Stimulated activated CD8-positive, alpha-beta memory T cell treated with anti-CD3 and anti-CD28 coated beads, Interleukin-4, amount 100 ng/mL, for 48 hours (primary cell): ENCODE measurements at places on chromosomes 3 and 15.

DNA sequence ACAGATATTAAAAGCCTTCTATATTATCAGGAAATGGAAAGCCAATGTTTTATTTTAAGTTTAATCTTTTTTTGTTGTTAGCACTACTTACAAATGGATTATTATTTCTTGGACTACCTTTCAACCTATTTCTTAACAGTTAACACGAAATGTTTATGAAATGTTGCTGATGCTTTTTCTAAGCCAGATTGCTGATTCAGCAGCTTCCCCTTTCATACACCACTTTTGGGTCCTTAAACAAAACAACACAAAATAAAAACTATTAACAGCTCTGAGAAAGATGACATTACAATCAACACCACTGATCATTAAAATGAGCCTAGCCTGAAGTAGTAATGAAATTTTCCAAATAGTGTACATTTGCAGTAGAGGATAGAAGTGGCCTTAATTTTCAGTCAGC, 99.2 kb upstream of the VEPH1 start:
- DNase-seq = no peak

DNA sequence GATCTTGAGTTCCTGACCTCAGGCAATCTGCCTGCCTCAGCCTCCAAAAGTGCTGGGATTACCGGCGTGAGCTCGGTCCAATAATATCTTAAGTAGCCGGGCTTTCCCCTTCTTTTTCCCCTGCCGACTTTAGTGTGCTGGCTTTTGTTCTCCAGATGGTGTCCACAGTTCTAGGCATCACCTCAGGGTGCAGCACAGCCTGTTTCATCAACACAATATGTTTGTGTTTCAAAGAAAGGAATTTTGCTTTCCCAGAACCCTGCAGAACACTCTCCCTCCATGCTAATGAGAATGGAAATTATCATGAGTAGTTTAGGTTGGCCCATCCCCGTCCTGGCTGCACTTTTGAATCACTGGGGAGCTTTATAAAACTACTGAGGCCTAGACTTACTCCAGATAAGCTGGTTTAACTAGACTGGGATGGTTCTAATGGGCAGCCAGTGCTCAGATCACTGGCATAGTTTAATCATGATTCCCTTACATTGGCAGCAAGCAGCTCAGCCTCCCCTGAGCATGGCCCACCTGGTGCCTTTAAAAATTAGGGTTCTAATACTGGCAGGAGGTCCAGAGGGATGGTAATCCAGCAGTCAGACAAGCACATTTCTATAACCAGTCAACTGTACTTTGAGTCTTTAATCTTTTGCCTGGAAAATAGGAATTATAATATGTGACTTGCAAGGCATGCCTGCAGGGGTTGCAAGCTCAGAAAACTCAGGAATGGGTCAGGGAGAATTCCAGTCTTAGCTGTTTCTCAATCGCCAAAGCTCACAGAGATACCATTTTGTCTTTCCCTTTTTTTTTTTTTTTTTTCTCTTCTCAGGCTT, 127.6 kb upstream of the RASGRP1 start:
- DNase-seq = no peak

DNA sequence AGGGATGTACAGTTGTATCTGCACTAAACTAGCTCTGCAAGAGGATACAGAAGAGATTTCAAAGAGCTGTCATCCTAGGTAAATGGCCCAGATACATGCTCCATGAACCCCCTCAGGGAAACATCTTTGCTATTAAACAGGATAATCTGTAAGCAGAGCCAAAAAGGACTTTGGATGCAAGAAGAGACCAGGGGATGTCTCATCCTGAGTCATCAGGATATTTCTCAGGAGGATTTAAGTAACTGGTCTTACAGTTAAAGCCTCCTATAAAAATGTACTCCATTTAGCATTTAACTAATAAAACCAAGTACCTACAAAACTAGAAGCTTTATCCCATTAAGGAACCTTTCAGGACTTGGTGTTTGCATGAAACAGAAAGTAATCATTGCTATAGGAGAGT, 48.2 kb upstream of the PHLDB2 start:
- no peak for DNase-seq

DNA sequence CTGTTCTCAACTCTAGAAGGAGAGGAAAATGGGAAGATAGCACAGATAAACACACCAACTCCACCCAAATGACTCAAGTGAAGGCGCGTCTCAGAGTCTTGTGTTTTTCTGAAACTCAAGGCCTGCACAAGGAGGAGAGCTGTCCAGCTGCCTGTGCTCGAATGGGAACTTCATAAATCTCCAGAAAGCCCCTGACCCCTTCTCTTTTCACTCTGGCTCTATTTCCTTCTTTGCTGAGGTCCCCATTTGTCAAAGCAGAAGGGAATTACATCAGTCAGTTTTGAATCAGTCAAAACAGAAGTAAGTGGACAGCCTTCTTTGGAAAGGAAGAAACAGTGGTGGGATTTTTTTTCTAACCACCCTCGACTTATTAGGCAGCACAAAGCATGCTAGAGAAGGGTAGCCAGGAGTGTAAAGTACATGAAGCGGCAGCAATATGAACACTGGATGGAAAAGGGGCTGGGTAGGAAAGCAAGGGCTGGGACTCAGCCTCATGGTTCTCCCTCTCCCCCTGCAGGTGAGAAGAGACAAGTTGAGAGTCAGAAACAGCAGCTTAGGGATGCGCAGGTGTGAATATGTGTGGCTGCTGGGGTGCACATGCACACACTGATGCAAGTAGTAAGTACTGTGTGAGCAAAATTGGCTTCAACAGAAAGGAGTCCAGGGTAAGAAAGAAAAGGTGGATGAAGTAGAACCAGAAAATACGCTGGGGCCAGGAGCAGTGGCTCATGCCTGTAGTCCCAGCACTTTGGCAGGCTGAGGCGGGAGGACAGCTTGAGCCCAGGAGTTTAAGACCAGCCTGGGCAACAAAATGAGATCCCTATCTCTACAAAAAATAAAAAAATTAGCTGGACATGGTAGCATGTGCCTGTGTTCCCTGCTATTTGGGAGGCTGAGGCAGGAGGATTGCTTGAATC, 36.6 kb upstream of the MAGEF1 start:
- DNase-seq = no peak

DNA sequence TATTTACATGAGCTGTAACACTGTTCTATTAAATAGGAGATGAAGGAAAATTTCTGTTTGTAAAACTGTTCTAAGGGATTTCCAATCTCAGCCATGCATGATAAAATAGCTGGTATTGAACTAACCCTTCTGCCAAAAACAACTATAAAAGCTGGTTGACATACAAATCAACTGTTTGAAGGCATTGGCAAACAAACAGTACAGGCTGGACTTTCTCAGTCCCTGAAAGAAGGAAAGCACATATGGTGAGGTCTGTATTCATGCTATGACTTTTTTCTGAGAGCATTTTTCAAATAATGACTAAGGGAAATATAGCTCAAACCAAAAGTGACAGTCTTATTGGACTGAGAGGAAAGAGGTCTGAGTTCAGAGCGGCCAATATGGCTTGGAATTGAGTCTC, 117.0 kb upstream of the CCDC54 start:
- no peak for DNase-seq

DNA sequence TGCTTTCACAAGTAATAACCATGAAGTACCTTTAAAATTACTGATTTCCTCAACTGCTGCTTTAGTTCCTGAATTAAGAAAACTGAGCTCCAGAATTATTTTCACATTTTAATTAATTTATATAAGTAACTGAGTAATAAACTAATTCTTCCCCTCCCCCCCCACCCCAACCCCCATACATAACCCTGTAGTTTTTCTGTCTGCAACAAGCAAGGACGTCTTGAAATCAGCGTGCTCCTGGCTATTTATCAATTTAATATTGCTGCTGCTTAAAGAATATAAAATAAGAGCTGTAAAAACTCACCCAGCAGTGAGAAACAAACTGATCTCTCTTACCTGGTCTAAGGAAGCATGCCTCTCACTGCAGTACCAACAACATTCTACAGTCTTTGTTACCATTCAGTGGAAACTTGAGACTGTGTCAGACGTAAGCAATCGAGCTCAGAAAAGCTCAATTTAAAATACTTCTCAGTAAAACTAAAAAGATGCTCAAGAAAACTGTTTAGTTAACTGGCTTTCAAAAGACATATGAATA, 121.0 kb downstream of the TFDP2 start:
- no peak for DNase-seq

DNA sequence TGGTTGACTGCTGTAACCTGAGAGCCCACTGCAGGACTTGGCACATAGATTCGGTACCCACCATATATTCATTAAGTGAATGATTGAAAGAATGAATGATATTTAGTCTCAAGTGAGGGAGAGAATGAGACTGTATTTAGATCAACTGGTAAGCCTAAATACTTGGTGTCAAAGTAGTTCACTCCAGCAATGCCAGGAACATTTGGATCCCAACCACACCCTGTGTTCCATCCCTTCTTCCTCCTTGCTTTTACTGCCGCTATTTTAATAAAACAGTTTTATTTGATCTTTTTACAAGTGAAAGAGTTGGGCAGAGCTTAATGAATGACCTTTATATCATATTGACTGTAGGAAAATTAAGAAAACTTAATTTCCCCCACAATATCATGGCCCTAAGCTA, 473.6 kb upstream of the CBLB start:
- DNase-seq = no peak

DNA sequence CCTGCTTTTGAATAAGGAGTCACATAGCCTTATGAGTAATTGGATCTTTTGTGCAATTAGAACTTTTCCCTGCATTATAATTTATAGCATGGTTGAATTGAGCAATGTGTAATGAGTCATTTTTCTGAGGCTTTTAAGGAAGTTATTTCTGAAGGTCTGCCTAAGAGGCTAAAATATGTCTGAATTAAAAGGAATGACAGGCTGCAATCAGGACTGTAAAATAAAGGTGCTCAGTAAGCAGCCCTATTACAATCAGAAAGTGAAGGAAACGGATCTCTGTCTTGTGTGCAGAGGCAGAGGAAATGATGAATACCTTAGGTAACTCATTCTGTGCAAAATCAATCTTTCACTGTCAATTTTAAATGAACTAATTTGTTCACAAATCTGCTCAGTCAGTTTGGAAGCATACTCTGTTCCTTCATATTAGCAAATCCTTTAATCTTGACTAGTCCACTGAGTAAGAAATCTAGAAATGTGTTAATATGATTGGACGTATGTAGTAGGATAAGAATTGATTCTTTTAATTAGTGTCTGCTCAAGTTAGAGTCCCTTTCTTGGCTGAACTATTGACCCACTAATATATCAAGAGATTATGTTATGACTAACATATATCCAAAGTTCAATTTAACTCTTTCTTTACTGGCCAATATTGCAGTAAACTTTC, 290.1 kb downstream of the ZIC1 start:
- no peak for DNase-seq

- DNase-seq = no peak
Measured at GRCh38 chr3:4043867-4044575, 244.8 kb downstream of the LRRN1 start.

DNA sequence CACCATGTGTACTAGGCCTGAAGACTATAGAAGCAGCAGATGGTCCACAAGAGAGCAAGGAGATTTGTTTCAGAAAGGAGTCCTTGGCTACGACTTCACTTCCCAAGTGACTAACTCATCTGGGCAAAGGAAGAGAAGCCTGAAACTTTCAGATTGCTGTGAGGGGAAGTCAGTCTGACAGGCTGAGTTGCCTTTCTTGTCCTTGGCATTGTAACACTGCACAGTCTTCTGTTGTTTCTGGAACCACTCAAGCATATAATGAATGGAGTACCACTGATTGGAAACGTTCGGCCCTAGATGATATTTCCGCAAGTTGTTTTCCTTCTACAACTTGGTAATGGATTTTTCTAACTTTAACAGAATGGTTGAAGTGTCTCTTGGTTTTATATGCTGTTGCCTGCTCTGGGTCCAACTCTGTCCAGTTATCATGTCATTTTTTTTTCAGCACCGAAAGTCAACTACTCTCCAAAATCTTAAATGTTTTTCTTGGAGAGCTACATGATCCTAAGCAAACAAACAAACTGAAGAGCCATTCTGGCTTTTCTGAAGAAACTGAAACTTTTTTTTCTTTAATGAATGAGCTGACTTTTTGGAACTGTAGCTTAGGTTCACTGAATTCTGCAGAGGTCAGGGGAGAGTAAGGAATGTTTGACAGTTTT, 685.7 kb downstream of the MECOM start:
- no peak for DNase-seq

- DNase-seq = no peak
Measured at GRCh38 chr3:41138146-41138545, 61.2 kb upstream of the CTNNB1 start.

- DNase-seq = no peak
Measured at GRCh38 chr3:191362524-191363090, 32.3 kb upstream of the UTS2B start.

- DNase-seq = no peak
Measured at GRCh38 chr3:116057400-116058006, 387.8 kb downstream of the LSAMP start.

DNA sequence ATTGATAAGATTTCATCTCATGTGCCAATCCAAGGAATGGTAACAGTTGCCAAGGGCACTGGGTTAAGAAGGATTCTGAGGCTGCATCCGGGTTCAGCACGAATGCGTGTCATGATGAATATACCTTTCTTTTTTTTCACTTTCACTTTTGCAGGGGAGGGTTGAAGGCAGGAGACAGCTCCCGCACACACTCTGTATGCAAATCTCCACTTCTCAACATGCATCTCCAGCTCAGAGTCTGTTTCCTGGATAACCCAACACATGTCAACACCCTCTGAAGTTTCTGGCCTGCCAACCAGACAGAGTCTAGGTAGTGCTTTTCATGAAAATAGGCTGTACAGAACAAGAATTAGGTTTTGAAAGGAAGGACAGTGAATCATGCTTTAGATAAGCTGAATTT, 21.6 kb downstream of the B4GALT4 start:
- no peak for DNase-seq

DNA sequence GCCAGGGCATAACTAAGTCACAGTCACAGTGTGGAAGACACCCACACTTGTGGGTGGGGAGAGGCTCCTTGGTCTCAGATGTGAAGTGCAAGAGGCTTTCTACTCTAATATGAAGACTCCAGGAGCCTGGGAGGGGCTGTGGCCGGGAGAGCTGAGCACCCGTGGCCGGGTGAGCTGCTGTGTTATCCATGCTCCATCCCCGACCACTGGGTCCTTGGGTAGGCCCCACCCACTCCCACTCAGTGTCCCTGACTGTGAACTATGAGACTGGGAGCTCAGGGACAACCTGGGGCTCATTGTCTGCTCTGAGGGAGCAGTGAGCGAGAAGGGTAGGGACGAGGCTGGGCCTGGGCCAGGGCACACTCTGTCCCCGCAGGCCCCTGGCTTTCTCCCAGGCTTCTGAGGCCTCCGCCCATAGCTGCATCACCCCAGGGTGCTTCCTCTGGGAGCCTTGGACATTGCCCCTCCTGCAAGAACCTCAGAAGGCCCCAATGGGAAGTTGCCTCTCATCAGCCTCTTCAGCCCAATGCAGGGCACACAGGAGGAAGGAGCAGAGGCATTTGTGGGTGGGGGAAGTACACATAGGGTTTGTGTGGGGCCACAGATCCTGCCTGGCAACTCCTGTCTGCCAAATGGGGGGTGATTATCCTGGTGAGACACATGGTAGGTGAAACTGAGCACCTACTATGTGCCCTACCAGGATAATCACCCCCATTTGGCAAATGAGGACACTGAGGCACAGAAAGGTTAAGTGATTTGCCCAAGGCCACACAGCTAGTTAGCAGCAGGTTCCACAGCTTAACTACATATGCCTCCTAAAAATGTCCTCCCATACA, 2.4 kb downstream of the ANPEP start:
- no peak for DNase-seq

GRCh38 chr3:22728406-22728805, 474.7 kb upstream of the UBE2E2 start:
- no peak for DNase-seq
